ENCODE measurements at places on chromosomes 4 and X.
A peak's percentile ranks its signal among the peaks of the same experiment; 100 is the strongest.

DNA sequence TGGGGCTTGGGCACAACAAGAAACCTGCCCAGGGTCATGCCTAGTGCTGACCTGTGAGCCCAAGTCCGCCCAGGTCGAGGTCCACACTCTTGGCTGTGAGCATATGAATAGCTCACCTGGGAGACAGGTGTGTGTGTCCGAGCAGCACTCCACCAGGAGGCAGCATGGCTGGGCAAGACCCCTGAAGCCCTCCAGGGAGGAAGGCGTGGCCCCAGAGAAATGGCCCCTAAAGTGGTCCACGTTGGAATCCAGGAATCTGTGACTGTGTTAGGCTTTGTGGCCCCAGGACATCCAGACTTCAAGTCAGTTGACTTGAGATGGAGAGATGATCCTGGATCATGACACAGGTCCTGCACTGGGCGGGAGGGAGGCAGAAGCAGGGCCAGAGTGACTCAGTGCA, 138.8 kb downstream of the CPZ start:
- DNase-seq = no peak

DNA sequence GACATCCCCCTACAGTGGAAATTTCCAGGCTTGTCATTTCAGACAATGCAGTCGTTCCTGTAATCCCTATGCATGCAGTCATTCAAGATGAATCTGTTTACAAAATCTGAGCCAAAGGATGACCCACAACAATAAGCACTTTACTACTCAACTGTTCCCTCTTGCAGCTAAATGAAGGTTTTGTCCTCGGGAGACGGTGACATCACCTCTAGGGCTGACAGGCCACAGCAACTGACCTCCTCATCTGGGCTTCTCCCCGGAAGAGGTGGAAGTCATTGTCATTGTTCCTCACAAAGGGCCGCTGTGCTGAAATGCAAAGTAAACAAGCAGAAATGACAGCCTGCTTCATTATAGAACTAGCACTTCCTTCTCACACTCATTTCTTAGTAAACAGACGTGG, 29.2 kb downstream of the CLRN2 start:
- peak; percentile 30 for DNase-seq

GRCh38 chr4:184645904-184646610, 3.2 kb downstream of the CASP3 start:
- peak; percentile 5 for DNase-seq

GRCh38 chr4:168811786-168812651, 198.0 kb downstream of the CBR4 start:
- no peak for DNase-seq

- no peak for DNase-seq
These were observed 67.7 kb upstream of the HMX1 start for GRCh38 chr4:8939160-8939839.

GRCh38 chrX:146054311-146054710, 236.7 kb downstream of the SLITRK2 start:
- DNase-seq = no peak

- DNase-seq = no peak
These were observed 95.8 kb downstream of the ADRA2C start for GRCh38 chr4:3861720-3862639.

DNA sequence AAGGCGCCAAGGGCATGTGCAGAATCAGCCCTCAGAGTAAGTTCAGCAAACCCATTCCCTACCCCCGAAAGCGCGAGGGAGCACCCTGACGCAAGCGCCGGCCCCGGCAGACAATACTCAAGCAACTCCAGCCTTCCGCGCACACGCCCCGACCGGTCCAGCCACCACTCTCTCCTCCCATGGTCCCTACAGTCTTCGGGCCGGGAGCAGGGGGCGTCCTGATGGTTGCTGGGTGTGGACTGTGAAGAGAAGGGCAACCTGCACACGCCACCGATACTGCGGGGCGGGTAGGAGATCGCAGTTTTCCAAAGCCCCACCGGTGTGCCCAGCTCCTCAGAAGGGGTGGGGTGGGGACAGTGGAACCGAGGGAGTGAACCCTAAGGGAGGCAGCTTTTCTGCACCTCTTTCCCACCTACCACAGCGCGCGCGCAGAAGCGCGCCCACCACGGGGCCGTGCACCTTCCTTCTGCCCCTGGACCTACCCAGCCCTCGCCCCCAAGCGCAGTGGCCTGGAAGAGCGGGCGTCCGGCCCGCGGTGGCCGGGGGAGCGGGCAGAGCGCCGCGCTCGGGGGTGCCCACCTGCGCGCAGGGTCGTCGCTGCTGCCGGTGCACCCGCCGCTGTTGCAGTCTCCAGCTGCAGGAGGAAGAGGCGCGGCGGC, 650.2 kb upstream of the DIPK2B start:
- no peak for DNase-seq

GRCh38 chr4:60506061-60506460, 694.1 kb upstream of the ADGRL3 start:
- DNase-seq = no peak

- peak; percentile 24 for DNase-seq
These were observed 31.1 kb downstream of the CCKAR start for GRCh38 chr4:26459054-26459755.

GRCh38 chr4:105145903-105146275, 787 bp upstream of the TET2 start:
- no peak for DNase-seq

GRCh38 chr4:59127006-59127405, 2016.8 kb upstream of the IGFBP7 start:
- DNase-seq = no peak

DNA sequence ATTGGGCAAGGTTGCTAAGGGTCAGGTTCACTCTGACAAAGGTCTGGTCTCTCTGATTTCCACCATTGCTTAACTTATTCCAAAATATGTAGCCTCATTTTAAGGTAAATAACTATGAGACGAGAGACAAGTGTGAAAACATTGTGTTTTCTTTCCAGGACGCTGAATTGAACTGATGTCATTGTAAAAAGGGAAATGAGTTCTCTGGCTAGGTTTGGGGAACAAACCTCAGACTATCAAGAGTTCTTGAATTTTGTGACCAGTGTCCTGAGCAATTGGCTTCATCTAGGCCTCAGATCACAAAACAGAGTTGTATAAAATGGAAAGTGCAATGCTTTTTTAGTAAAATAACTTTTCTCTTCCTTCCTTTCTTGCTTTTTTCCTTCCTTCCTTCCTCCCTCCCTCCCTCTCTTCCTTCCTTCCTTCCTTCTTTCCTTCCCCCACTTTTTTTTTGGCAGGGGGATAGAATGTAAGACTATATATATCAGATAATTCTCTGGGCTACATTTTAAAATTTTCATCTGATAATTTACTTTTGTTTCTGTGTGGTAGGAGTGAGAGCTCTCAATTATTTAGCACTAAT, 30.8 kb upstream of the CXCL8 start:
- peak; percentile 73 for DNase-seq

- DNase-seq = no peak
These were observed 220.6 kb upstream of the WDFY3 start for GRCh38 chr4:85187106-85187505.

- no peak for DNase-seq
These were observed 243.5 kb downstream of the GPAT3 start for GRCh38 chr4:83779103-83780052.

DNA sequence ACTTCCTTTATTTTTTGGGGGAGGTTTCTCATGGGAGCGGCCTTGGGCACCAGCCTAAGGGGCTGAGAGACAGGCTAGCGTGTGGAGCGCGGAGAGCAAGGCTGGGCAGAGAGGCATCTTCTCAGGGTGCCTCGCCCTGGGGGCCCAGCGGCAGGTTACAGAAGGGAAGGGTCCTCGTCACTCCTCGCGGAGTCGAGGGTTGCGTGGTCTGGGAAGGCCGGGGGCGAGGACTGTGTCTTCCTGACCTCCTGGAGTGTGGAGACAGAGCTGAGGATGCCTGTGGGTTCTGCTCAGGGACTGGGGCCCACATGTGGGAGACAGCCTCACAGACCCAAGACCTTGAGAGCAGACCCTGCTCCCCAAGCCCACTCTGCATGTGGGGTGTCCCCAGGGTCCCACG, 79.6 kb upstream of the LRPAP1 start:
- DNase-seq = no peak

DNA sequence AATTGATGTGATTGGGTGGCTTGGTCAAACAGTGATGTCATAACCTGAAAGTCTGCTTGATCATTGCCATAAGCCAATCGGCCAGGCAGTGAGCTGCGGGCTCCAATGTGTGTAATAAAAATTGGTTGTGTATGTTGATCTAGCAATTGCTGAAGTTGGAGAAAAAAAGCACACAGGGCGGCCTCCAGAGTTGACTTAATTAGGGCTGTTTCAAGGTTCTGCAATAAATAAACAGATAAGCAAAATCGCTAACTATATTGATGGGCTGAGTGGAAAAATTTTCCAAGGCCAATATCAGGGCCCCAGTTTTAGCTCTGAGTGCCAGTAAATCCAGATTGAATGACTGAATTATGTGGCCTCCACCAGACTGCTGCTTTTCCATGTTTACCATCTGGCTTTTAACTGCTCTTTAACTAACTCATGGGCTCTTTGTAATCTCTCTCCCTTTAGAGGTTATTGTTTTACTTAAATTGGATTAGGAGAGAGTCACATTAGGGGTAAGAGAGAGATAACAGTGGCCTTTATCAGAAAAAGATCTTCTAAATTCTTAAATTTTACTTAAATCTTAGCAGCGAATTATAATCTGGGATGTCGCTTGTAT, 160.6 kb upstream of the WDFY3 start:
- DNase-seq = no peak

GRCh38 chr4:19375136-19375804, 876.4 kb upstream of the SLIT2 start:
- no peak for DNase-seq

- DNase-seq = no peak
These were observed 15.0 kb downstream of the FRMPD4 start for GRCh38 chrX:12153317-12153716.

- DNase-seq = peak; percentile 14
These were observed 3.7 kb upstream of the IRAK1 start for GRCh38 chrX:154023276-154024000.

DNA sequence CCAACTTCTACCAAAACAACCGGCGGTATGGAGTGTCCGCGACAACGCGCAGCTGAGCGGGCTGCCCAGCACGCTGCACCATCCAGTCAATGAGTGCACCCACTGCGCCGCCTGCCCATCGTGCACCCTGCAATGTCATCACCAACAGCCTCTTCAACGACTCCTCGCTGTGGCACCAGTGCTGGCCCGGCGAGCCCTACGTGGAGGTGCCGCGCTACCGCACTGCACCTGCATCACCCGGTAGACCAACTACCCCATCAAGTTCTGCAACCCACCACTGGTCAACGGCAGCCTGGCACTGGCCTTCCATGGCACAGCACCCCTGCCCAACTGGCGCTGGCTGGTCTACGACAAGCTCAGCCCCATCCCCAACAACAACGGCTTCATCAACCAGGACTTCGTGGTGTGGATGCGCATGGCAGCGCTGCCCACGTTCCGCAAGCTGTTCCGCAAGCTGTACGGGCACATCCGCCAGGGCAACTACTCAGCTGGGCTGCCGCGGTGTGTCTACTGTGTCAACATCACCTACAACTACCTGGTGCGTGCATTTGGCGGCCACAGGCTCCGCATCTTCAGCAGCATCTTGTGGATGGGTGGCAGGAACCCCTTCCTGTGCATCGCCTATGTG, 42.8 kb downstream of the IL13RA1 start:
- DNase-seq = no peak

DNA sequence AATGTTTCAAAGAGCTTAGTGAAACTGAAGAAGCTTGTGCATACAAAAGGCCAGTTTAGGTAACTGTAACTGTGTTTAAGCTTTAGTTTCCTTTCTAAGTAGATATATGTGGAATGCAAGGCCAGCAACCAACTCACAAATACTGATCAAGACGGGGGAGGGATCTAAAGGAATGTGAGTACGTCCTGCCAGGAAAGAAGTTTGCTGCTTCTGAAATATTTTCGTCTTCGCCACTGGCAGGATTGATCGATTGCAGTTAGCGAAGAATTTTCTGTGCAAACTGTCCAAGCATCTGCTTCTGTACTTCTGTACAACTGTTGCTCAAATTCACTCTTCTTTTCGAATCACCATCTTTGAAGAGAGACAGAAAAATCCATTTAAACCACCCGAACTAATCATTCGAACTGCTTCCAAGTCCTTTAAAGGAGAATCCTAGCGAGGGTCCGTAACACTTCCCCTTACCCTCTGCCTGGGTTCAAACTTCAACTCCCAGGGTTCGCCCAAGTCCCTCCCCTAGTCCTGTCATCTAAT, 373 bp upstream of the INTS6L start:
- DNase-seq = no peak

DNA sequence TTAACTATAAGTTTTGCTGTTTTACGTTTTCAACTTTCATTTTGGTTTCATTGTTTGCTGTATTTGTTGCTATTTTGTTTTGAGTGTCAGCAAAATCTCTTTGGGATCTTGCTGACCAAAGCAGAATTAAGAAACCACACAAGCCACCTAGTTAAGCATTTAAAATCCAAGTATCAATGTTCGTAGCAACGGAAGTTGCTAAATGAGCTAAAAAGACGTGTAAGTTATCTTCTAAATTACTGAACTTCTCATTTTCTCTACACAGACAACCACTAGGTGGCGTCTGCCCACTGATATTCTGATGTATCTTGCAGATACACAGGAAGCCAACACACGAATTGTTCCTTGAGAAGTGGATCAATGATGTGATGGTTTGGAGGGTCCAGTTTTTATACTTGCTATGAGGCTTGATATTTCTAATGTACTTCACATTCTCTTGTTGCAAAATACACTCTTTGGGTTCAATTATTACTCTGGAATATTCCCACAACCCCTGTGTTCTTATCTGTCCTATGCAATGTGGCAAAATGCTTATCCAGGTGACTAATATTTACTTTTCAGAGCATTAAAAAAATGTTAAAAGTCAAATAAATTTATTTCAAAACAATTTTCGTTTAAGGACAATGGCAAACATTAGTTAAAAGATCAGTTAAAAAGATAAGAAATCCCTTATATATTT, 250.5 kb downstream of the TECRL start:
- peak; percentile 78 for DNase-seq

DNA sequence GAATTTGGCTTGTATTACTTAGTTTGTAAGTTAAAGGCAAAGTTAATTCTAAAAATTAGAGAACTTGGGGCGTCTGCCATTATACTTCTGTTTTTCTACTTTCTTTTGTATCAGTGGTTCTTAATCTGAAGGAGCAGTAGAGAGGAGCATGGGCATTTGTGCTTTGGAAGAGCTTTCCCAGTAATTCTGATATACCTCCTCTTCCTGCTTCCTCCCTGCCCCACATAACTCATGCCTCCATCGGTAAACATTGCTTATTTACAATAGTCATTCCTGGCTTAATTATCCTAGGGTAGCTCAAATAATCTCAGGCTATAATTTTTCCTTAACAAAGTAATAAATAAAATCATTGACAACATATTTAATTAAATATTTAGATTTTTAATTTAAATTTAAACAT, 37.1 kb upstream of the SPARCL1 start:
- no peak for DNase-seq

- DNase-seq = peak; percentile 1
These were observed 27.3 kb upstream of the GPRASP2 start for GRCh38 chrX:102684772-102685520.

- no peak for DNase-seq
These were observed 29.1 kb upstream of the ARSD start for GRCh38 chrX:2958199-2958598.

DNA sequence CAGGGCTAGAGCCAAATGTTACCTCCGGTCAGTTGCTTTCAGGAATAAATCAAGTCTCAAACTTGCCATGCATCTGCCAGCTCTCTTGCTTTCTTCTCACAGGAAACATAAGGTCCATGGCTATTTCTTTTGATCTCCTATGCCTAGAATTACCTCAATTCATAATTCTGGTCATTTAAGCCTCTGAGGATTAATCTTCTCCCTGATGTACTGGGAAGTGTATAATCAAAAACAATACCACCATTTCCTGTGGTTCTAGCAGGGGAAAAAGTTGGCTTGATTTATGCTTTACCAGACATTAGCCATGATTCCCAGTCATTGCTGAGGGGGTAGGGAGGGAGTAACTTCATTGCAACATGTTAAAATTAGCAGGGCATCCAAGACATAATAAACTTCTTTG, 268.7 kb upstream of the EMCN start:
- DNase-seq = no peak

Data from MV-4-11 (cell line).